Naive B cell (primary cell): ENCODE measurements at places on chromosomes 7 and 10.

DNA sequence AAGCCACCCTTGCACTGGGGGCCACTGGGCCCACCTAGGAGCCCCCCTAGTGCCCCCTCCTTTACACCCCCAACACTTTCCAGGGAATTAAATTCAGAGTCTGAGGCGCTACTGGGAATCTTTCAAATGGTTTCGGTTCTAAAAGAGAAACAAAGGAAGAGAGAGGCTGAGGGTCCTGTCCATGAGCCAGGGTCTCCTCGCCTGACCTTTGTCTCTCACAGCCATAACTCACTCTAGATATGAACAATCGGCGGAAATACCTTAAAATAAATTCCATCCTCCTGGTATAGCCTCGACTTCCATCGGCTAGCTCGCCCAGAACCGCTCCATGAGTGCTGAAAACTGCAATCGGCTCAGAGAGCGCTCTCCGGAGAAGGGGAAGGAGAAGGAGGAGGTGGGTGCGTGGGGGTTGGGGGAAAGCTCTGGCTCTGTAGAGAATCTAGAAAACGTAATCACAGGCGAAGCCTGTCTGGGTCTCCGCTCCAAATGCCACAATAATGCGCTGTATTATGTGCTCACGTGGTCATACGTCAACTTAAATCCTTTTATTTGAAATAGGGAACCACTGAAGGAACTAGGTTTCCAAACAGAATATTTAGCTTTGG, 12.6 kb downstream of the HOXA4 start:
- DNase-seq: no peak

- no peak for DNase-seq
Measured at GRCh38 chr10:29685506-29685905, 50.7 kb upstream of the SVIL start.

GRCh38 chr10:9853405-9854355, 1164.0 kb upstream of the CELF2 start:
- no peak for DNase-seq

- DNase-seq: no peak
Measured at GRCh38 chr7:93178213-93178612, 30.0 kb upstream of the SAMD9L start.

GRCh38 chr7:4751398-4751947, 23.9 kb upstream of the AP5Z1 start:
- DNase-seq: no peak

DNA sequence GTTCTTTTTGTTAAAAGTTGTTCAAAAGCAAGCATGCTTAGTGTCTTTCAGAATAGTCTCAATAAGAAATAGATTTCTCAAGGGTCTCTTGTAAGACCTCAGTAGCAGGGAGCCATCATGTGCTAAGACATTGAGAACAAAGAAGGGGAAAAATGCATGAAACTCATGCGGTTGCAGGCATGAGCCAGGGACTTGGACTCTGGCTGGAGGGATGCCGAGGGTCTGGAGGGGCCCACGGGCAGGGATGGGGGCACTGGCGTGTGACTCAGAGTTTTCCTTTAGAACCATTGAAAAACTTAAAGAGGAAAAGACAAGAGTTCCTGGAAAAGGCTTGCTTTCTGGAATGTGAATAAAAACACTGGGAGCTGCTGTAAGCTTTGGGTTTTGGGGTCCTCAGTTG, 253.3 kb downstream of the CCDC3 start:
- no peak for DNase-seq

DNA sequence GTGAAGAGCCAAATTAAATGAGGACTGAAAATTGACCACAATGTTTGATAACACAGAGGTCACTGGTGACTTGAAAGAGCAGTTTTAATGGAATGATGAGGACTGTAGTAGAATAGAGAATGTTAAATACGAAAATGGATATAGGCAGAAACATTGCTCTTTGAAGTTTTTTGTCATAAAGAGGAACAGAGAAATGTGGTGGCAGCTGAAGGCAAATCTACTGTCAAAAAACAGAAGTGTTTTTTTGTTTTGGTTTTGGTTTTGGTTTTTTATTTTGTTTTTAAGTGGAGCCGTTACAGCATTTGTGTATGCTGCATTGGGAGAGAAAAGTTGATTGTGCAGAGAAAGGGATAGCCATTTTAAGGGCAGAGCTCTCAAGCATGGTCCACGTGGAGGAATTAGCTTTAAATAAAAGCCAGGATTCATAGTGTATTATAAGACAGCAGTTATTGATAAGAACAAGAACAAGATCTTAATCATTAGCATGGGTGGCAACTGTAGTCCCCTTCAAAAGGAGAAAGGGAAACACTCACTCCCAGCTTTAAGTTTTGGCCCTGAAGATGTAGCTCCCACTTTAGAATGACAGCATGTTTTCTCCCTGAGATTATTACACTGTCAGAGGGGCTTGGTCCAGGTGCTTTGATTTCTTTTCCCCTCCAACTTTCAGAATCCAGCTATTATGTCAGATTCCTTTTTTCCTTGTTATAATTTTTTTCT, 156.7 kb upstream of the BET1 start:
- DNase-seq: peak; percentile 76

GRCh38 chr7:148289630-148290029, 300.9 kb upstream of the C7orf33 start:
- DNase-seq: no peak

GRCh38 chr7:47438411-47439029, 143.4 kb downstream of the TNS3 start:
- no peak for DNase-seq

DNA sequence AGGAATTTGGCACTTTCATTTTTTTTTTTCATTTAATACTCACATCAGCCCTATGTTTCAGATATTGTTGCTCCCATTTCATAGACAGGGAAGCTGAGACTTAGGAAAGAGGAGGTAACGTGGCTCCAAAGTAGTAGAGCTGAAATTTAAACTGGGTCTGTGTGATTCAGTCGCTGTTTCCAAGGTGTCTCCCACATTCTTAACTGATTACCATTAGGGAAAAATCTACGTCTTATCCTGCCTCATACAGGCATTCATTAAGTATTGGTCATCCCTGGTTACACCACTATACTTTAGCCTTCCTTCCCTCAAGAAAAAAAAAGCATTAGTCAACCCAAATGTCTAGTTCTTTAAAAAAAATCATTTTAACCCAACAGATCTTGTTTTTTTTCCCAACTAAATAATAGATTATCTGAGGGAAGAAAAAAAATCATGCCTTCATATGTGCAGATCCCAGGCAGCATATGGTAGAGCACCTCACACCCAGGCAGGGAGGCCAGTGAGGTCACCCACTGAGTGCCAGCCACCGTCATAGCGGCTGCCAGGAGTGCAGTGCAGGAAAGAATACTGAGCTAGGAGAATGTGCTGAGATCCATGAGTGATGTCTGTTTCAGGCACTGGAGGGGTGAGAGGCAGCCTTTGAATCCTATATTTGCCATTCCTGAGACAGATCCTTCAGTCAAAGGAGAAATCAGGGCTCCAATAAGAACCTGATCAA, 59.0 kb upstream of the SORCS3 start:
- no peak for DNase-seq

DNA sequence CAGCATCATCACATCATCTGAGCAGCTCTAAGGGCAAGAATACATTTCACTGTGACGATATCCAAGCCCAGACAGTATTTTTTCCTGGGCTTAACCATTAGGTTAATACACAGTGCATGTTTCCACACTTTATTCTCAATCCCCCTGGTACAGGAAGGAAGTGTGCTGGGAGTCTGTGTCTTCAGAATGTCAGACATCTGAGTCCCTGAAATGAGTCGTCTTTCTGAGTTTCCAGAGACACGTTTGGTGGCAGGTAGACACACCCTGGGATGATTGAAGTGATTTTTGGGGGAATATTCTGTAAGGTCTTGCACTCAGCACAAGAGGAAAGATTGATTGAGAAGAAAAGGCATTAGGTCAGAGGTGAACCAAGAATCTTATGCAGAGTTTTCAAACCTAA, 13.1 kb upstream of the SHH start:
- no peak for DNase-seq

DNA sequence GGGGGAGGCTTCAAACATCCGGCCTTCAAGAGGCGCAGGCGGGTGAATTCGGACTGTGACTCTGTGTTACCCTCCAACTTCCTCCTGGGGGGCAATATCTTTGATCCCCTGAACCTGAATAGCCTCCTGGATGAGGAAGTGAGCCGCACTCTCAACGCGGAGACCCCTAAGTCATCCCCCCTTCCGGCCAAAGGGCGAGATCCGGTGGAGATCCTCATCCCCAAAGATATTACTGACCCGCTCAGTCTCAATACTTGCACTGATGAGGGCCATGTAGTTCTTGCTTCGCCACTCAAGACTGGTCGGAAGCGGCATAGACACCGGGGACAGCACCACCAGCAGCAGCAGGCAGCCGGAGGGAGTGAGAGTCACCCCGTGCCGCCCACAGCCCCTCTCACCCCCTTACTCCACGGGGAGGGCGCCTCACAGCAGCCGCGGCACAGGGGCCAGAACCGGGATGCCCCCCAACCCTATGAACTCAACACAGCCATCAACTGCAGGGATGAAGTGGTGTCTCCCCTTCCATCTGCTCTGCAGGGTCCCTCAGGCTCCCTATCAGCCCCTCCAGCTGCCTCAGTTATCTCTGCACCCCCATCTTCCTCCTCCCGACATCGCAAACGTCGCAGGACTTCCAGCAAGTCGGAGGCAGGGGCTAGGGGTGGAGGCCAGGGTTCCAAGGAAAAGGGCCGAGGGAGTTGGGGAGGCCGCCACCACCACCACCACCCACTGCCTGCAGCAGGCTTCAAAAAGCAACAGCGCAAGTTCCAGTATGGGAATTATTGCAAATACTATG, 1.1 kb downstream of the MEPCE start:
- no peak for DNase-seq

- DNase-seq: no peak
Measured at GRCh38 chr10:11395581-11396310, 215.7 kb downstream of the USP6NL start.

DNA sequence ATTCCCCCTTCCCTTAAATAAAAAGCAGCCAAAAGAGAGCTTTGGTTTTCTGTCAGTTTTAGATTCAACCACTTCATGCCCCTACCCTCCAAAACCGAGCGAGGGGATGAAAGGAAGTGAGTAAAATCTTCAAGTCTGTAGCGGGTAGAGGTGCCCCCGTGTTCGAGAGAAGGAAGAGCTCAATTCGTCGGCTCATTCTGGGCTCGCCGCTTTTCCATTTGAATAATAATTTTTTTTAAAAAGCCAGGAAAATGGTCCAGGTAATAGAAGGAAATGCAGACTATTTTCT, 436.2 kb upstream of the GALNT17 start:
- DNase-seq: peak; percentile 21

GRCh38 chr7:816751-817671, 15.3 kb upstream of the SUN1 start:
- no peak for DNase-seq

- no peak for DNase-seq
Measured at GRCh38 chr7:151138153-151138851, 29.2 kb downstream of the GBX1 start.

DNA sequence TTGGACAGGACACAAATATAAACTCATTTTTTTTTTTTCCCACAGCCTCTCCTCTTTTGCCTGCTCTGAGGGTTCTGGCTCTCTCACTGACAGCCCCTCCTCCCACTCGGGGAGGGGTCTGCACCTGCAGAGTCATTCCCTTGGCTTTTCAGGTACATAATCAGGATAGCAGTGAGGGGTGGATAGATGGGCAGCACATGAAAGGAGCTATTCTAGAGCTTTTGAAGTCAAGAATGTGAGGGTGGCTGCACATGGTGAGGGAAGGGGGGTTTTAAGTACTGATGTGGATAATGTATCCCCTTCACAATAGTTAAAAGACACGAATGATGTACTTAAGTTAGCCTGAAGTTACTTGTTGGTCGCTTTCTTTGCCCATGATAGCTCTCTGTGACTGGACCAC, 76.2 kb downstream of the CFAP58 start:
- DNase-seq: no peak

DNA sequence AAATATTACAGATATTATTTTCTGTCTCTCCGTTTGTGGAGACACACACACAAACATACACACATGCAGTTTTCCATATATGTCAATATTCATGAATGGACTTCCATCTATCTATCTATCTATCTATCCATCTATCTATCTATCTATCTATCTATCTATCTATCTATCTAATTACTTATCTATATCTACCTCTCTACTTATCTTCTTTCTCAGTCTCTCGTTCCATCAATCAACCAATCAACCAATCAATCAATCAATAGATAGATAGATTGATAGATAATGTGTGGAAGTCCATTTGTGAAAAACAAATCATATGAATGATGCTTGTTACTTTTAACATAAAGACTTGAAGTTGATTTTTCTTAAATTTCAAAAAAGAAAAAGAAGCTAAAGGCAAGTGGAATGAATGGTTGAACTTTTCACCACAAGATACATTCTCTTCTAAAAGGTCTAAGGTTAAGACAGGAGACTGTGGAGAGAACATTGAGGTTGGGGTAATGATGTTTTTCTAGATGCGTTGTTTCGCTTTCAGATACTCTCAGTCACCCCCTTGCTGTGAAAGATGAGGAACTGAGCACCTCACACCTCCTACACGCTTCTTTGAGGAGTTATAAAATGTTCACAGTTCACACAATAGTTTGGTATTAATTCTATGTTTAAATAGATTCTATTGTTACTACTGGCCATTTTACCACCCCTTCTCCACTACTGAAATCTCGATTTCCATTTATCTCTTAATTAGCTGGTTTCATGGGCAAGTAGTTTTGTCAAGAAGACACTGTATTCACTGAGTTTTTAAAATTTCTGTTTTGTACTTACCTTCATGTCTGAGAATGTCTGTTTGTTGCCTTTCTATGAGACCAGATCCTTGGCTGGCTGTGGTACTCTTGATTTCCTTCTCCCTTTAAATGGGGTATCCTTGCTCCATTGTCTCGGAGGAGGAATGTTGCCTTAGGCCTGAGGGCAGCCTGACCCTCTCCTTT, 114.1 kb downstream of the EMX2 start:
- DNase-seq: no peak

GRCh38 chr10:18164093-18164492, 23.9 kb downstream of the CACNB2 start:
- no peak for DNase-seq

GRCh38 chr7:146635205-146636032, 518.8 kb downstream of the CNTNAP2 start:
- DNase-seq: no peak

DNA sequence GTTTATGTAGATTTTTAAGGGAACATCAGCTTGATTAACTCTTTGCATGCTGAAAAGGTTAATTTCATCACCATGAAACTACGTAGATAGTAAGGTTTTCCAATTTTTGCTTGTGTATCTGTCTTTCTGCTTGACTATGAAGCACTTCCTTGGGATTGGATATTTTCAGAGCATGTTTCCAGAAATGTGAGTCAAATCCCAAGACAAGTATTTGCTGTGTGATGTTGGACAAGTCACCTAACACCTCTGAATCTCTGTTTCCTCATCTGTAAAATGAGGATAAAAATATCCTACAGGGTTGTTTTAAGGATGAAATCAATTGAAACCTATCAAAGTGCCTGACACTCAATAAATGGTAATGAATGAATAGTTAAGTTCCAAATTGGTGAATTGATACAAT, 42.4 kb downstream of the ANK3 start:
- DNase-seq: no peak
